HS-27A (cell line): ENCODE measurements at places on chromosomes 16 and 17.

DNA sequence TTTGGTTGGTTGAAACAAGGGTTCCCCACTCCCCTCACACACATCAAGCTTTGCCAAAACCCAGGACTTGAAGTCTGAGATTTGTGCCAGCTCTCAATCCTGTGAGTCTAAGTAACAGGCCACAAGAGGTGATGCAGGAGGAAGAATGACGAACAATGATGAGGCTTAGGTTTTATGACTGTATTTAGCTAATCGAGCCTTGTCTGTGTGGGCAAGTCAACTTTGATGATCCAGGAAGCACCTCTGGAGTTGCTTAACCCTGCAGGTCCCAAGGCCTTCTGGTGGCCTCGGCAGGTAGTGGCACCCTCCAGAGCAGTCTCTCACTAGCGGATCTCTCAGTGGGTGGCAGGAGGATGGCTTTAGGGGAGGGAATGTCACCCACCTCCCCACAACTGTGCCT, 28.7 kb downstream of the CDK5RAP3 start:
- no peak for DNase-seq

DNA sequence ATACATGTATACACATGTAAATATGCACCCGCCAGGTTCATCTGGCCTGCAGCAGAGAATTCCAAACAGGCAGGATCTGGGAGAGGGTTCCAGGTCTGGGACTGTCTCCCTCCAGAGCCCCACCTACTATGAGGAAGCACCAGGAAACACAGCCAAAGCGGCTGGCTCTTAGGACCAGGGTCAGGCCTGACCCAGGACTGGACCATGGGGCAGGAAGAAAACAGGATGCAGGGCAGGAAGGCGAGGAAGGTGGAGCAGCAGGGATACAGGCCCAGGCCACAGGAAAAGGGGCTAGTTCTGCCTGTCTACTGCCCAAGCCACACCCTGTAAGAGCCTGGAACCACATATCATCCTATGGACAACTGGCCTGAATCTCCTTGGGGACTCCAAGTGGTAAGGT, 2.2 kb downstream of the HID1 start:
- no peak for DNase-seq

DNA sequence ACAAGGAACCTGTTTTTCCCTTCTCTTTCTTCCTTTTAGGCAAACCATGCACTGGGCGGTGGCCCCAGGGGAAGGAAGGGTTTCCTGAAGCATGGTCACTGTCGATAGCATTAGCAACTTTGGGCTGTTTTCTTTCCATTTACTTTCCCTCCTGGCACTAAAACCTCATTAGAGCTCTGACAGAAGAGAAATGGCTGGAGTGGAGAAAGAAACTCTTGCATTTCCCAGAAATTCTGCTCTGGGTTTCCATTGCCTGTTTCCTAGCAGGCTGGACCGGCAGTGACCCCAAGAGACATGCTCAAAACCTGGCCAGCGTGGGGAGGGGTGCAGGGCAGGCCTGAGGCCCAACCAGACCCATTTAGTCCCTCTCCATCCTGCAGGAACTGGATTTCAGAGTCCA, 230.7 kb upstream of the CCL2 start:
- DNase-seq, result no peak

DNA sequence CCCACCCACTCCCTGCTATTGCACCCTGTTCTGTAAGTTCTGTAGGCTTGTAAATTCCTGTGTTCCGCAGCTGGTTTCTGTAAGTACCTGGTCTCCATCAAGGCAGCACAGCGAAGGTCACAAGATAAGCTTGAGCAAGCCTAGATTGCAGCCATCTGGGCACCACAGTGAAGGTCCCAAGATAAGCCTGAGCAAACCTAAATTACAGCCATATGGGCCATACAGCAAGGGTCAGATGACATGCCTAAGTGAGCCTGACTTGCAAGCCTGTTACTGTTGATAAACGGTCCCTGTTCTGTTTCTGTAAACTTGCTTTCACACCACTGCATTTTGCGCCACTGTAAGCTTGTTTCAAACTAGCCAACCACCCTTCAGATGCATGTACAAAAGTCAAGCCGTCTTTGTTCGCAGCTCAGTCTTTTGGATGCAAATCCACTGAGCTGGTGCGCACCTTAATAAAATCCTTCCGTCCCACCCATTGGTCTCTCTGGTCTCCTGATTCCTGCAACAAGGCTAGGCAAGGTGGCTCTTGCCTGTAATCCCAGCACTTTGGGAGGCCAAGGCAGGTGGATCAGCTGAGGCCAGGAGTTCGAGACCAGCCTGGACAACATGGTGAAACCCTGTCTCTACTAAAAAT, 42.6 kb upstream of the ATF7IP2 start:
- DNase-seq, result no peak

GRCh38 chr17:77796176-77796860, 162.2 kb upstream of the TNRC6C start:
- no peak for DNase-seq

- DNase-seq, result no peak
These were observed 41.6 kb downstream of the MYO1D start for GRCh38 chr17:32835291-32835761.
